H7 (cell line): ENCODE measurements at places on chromosomes 5 and 9. TPM values are rescaled to one million over a fixed set of nuclear protein-coding genes. Genes with fewer than 3 reads are reported as not detected.
A peak's percentile ranks its signal among the peaks of the same experiment; 100 is the strongest.

DNA sequence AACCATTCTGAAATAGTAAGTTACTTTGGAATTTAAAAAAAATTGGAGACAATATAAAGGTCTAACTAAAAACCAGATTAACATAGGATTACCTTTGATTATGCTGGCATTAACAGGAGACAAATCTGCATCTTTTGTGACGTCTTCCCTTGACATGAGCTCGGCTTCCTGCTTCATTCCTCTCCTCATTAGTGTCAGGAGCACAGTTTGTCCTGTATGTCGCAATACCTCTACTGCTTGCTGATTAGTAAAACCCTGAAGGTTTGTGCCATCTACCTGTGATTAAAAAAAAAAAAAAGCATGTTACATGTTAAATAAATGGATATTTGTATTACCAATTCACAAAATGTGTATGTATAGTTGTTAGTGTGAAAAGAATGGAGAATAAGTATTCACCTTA lies 73.7 kb downstream of the MPDZ start:
- DNase-seq, result no peak

DNA sequence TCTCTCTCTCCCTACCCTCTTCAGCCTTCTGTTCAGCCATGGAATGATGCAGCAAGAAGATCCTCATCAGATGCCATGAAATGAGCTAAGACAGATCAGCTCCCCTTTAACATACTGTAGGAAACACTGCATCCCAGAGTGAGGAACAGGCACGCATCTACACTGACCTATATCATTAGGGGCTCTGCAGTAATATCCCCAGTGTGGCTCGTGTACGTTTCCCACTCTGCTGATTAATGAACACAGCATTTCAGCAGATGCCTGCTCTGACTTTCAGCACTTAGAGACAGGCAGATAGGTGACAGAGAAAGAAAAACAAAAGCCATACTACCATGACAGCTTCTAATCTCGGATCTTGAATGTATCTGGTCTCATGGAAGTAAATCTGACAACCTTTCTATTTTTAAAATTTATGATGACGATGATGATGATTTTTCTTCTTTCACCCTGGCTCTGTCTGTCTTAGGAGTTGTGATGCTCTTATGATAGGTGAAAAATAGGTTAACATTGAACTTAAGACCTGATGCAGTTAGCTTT lies 750.3 kb downstream of the CDH12 start:
- no peak for DNase-seq

- DNase-seq, result no peak
These were observed 64.2 kb downstream of the PCA3 start for GRCh38 chr9:76828447-76828846.

GRCh38 chr9:127485995-127486394 lies 34.7 kb downstream of the LRSAM1 start:
- peak; percentile 61 for DNase-seq

DNA sequence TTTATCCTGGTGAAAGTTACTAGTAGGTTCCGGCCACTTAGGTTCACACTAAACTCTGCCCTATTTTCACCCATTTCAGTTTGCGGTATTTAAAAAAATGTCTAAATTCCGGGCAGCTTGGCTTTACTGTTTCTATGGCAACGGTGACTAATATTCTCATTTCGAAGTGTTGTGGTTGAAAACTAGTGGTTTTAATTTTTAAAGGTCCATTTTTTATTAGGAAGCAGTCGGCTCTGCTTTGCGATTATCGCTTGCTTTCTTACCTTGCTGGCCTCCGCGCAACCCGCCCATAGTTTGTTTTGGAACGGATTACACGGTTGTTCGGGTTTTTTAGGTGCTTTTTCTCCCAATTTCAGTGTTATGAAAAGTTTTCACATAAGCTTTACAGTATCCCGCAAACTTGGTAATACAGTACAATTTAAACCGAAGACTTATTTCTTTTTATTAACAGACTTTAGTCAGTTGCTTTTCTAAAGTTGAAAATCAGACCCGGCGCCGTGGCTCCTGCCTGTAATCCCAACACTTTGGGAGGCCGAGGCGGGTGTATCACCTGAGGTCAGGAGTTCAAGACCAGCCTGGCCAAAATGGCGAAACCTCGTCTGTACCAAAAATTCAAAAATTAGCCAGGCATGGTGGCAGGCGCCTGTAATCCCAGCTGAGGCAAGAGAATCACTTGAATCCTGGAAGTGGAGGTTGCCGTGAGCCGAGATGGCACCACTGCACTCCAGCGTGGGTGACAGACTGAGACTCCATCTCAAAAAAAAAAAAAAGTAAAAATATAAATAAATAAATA lies 1.6 kb downstream of the KDM4C start:
- DNase-seq, result no peak

DNA sequence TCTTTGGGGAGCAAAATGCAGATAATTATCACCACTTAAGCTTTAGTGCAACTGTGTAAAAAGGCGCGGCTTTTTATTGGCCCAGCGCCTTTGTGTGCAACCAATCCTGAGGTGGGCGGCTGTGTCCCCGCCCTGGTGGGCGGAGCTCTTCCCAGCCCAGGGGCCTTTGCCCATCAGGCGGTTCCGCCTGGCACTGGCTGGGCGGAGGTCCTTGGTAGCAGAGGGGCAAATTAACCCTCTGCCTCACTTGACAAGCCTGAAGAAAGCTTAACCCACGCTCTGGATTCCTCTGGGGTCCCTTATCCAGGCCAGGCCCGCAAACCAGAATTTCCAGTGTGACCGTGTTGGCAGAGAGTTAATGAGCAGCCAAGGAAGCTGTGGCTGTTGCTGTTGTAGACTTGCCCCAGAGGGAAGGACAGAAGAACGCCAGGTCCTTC lies 12.8 kb upstream of the NIPAL4 start:
- DNase-seq, result peak; percentile 67

GRCh38 chr9:88527618-88528017 lies 7.4 kb upstream of the NXNL2 start:
- DNase-seq, result no peak

GRCh38 chr5:41908374-41909079 lies 4.4 kb downstream of the RIMOC1 start:
- no peak for DNase-seq

DNA sequence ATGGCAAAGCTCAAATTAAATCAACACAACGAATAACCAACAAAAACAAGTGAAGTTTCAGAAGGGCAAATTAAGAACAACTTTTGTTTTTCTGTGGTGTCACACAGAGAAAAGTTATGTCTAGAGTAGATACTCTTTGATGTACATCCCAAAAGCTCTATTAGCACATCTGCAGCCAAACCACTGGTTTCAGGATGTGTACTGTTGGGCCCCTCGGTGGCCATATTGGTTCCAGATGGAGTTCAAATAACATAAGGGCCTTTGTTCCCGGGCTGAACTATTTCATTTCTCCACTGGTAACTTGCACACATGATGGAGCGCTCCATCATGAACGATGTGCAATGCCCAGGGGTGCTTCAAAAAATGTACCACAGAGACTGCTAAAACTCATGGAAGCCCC lies 126.1 kb downstream of the SEMA5A start:
- no peak for DNase-seq

DNA sequence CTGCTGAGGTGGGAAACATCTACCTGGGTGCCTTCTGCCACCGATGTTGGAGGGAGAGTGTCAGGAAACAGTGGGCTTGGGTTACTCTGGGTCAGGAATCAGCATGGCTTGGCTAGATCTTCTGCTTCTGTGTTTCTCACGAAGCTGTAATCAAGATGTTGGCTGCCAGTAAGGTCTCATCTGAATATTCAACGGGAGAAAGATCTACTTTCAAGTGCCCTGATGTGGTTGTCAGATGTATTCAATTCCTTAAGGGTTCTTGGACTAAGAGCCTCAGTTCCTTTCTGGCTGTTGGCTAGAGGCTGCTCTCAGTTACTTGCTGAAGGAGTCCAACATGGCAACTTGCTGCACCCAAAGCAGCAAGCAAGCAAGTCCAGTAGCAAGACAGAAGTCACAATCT lies 41.9 kb upstream of the STOM start:
- DNase-seq, result no peak

GRCh38 chr5:122421374-122422079 lies 109.5 kb downstream of the SNCAIP start:
- DNase-seq, result no peak

GRCh38 chr9:136119061-136119882 lies 597 bp upstream of the TMEM250 start:
- peak; percentile 89 for DNase-seq

Gene C9
- not detected in 2 replicates for total RNA-seq

Gene TMEM252
- not detected in 2 replicates for total RNA-seq

Gene CDC25C
- 36.0 and 38.7 TPM in 2 replicates for total RNA-seq

Gene DMXL1
- 20.8 and 40.7 TPM in 2 replicates for total RNA-seq

Gene ARID3C
- total RNA-seq, result not detected in 2 replicates

Gene AFAP1L1
- total RNA-seq, result 2.2 and 3.3 TPM in 2 replicates

Gene CLINT1
- 74.9 and 78.4 TPM in 2 replicates for total RNA-seq

Gene GRIN3A
- 0.04 TPM in 1 of 2 replicates, not detected in the other for total RNA-seq
